ENCODE measurements at places on chromosomes 3 and 15.

GRCh38 chr3:62873761-62874710 is 1.2 kb downstream of the CADPS start:
- DNase-seq: no peak

- no peak for DNase-seq
These were observed 681 bp upstream of the IL5RA start for GRCh38 chr3:3110749-3111361.

- DNase-seq: no peak
These were observed 90.0 kb downstream of the GAP43 start for GRCh38 chr3:115713284-115713683.

GRCh38 chr3:64031540-64032508 is 8.5 kb upstream of the PSMD6 start:
- DNase-seq: no peak

- DNase-seq: no peak
These were observed 721.4 kb upstream of the NR2F2 start for GRCh38 chr15:95609096-95609495.

DNA sequence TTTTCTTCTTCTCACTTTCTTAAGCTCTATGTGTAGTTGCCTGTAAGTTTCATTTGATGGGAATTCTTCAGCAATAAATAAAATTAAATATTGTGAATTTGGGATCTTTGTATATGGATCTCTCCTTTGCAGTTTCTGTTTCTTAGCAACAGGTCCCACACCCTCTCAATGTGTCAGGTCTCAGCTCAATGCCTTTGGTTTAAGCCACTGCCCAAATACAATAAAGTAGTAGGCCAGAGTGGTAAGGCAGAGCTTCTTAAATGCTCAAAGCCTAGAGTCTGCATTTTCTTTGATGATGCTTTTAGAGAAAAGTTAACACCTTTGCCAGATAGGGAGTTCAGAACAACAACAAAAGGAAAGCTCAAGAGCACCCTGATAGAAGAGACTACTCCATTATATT is 343.7 kb downstream of the NSUN3 start:
- DNase-seq: no peak
